ENCODE measurements at places on chromosomes 5 and 9.

DNA sequence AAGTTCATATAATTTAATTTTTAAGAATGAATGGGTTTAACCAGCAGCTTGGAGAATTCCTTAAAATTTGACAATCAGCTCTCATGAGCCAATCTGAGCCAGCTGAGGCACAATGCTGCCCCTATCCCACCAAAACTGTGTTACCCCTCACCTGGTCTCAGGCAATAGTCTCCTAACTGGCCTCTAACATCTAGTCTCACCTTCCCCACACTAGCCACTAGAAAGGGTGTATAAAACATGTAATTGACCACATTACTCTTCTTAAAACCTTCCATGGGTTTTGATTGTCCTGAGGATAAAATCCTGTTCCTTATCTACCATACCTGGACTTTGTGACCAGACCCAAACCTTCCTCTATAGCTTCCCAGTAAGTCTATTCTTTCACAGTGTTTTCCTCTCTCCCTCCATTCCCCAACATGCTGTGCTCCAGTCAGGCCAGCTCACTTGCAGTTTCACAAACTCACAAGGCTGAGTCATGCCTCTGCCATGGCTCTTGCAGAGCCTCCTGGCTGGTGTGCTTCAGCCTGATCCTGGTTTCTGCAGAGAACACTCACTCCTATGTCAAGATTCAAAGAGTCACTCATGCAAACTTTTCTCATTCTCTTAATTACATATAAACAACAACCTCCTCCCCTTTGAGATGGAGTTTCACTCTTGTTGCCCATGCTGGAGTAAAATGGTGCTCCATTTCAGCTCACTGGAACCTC is 16.0 kb upstream of the ZCCHC7 start:
- peak; percentile 58 for DNase-seq

- no peak for DNase-seq
Measured at GRCh38 chr5:67035098-67035740, 161.4 kb downstream of the CD180 start.

GRCh38 chr5:136025900-136026299 is 2.9 kb upstream of the TGFBI start:
- DNase-seq, result no peak

- DNase-seq, result no peak
Measured at GRCh38 chr9:78694974-78695373, 398.0 kb downstream of the PSAT1 start.

GRCh38 chr9:28319981-28320380 is 746.7 kb upstream of the C9orf72 start:
- no peak for DNase-seq
